CD4-positive, alpha-beta T cell treated with Interleukin-21 for 1 hour (primary cell): ENCODE measurements at places on chromosomes 5 and 9.

DNA sequence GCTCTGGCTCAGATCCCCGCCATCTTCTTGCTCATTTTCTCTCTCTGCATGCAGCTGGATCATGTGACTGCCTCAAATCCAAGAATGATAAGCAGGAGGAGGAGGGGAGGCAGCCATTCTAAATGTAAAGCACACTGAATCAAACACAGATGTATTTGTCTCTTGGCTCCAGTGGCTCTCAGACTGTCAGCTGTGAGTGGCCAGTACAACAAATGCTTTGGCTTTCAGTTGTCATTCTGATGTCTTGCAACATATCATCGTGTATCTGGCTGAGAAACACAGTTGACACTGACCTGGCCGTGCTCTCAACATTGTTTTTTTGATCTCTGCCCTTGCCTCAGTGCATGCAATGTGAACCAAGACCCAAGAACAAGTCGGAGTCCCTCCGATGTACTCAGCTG lies 233.1 kb downstream of the ADAMTSL1 start:
- no peak for DNase-seq

- no peak for DNase-seq
These were observed 1.8 kb upstream of the AQP7 start for GRCh38 chr9:33403941-33404787.

GRCh38 chr9:128946571-128947276 lies 679 bp downstream of the DOLK start:
- DNase-seq = peak; percentile 14

DNA sequence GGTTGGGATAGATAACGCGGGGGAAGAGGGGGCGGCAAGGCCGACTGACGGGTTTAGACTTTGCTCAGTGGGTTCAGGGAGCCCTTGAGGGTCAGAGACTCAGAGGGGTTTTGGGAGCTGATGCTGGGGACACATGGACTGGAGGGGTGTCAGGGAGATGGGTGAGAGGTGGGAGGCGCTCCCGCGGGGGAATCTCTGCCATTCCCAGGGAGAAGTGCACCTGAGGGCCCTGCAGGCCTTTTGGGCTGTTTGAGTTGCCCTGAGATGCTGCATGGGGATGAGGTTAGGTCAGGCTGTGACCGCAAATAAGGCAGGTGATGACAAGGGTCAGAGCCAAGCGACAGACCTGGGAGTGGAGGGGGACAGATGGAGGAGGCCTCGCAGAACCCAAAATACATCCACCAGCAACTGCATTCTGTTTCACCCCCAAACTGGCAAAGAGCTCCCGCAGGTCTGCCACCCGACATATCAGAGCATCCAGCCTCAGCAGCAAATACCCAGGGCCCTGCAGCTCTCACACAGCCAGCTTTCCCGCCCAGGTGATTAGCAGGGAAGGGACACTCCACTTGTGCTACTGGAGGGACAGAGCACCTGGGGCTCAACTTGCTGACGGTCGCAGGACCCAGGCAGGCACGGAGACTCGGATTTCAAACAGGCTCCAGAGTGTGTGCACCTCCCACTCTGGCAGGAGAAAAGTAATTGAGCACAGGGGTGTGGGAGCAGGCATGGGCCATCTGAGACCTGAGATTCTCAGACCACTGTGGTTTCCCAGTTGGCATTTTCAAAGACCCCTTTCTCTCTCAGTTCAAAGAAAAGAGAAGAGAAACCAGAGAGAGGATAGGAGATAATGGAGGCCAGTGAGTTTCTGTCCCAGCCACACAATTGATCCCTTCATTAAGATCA lies 26.4 kb downstream of the TMOD1 start:
- DNase-seq = no peak

DNA sequence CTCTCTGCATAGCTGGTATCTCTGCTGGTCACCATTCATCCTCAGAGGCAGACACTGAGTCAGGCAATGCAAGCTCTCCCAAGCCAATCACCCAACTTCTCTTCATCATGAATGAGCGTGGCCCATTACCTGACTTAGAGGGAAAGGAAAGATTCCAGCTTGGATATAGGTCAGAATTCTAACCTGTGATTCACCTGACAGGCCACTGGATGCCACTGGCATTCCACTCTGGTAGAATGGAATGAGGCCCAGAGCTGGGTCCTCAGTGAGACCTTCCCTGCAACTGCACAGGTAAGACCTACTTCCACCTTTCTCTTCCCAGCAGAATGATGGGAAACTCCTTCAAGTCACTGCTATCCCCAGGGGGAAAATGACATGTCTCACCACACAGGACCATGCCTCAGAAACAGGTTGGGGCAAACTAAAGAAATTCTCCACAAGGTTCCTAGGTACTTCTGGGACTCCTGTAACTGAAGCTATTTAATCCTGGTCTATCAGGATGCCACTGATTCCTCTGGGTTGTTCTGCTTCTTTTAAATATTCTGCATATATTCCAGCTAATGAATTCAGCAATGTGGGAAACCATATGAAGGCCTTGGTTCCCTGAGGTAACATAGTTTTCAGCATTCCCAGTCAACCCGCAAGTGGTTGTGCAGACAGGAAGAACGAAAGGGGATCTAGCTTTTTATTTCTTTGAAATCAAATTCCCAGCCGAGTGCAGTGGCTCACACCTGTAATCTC lies 62.0 kb downstream of the SUSD1 start:
- DNase-seq = peak; percentile 48

- no peak for DNase-seq
These were observed 43.5 kb upstream of the STXBP1 start for GRCh38 chr9:127568618-127568970.

- DNase-seq = peak; percentile 22
These were observed 23.4 kb upstream of the CORO2A start for GRCh38 chr9:98215821-98216220.

DNA sequence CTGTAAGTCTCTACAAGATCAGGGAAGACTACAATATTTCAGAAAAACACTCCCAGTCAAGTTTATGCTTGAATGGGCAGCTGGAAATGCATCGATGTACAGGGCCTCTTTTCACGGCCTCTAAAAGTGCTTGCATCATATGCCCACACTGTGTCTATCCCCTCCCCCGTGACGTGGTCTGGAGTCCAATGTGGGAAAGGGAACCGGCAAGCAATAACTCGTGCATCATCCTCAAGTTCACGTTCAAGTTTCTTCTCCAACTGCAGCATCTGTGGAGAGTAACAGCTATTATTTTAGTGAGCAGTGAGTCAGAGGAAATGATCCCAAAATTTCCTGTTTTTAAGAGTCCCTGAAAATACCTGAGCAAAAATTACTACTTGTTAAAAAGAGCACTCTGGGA lies 22.3 kb downstream of the ATPSCKMT start:
- DNase-seq = no peak

DNA sequence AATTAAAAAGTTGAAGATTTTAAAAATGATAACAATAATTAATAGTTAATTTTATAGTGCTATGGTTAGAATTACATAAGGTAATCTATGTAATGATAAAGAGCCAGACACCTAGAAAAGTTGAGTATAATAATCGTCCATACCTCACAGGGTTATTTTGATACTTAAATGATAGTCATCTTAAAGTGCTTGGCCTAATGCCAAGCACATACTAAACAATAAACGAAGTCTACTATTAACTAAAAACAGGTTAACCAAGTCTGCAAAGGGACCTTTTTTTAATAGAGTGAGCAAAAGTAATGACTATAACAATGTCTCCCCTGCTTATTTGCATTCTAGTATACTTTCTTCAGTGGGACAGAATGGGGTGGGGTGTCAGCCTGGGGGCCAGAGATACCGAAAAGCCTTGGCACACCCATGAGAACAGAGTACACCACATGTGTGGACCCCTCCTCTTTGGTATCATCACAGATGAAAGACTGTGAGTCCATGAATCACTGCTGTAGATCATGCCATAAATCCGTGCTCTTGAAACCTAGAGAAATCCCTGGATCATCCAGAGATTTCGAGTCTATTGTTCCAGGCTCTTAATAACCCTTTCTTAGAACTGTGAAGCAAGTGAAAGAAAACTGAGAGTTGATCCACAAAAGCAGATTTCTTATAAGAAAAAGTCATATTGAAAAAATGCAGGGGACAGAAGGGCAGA lies 249.5 kb downstream of the PRELID2 start:
- no peak for DNase-seq

DNA sequence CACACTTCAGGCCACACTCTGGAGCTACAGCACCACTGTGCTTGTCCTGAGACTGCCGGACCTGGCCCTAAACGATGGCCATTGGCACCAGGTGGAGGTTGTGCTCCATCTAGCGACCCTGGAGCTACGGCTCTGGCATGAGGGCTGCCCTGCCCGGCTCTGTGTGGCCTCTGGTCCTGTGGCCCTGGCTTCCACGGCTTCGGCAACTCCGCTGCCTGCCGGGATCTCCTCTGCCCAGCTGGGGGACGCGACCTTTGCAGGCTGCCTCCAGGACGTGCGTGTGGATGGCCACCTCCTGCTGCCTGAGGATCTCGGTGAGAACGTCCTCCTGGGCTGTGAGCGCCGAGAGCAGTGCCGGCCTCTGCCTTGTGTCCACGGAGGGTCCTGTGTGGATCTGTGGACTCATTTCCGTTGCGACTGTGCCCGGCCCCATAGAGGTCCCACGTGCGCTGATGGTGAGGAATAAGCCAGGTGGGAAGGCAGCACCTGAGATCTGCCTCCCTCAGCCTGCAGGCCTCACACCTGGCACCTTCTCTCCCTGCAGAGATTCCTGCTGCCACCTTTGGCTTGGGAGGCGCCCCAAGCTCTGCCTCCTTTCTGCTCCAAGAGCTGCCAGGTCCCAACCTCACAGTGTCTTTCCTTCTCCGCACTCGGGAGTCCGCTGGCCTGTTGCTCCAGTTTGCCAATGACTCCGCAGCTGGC lies 14.7 kb downstream of the CRB2 start:
- DNase-seq = no peak

DNA sequence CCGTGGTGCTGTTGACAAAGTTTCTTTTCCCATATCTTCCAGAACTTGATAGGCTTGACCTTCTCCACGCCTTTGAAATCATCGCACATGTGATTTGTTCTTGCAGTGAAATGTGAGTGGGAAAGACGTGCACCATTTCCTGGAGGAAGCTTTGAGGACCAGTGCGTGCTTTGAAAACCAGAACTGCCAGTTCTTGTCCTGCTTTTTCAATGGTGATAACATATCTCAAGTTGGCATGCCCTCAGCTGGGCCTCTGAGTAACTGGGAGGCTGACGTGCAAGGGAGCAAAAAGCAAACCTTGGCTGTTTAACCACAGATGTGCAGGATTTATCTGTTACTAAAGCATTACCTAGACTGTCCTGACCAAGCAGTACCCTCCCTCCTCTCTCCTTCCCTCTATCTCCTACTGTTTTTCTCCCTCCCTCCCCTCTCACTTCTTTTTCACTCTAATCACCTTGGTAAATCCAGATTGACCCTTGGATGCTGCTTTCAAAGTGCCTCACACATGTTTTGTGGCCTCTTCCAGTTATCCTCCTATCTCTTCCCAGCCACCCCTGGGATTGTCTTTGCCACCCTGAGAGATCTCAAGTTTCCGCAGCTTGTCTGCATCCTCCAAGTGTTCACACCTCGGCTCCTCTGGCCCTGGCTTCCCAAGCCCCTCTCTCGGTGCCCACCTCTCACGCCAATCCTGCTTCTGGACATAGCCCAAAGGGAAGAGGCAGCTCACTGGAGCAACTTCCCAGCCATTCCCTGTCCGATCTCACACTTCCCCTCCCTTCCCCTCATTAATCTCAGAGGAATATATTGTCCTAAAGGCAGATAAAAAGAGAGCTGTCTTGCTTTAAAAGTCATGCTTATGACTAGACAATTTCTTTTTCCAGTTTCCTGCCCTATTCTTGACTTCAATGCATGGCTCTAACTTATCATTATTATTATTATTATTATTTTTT lies 198.3 kb downstream of the ERCC6L2 start:
- no peak for DNase-seq

DNA sequence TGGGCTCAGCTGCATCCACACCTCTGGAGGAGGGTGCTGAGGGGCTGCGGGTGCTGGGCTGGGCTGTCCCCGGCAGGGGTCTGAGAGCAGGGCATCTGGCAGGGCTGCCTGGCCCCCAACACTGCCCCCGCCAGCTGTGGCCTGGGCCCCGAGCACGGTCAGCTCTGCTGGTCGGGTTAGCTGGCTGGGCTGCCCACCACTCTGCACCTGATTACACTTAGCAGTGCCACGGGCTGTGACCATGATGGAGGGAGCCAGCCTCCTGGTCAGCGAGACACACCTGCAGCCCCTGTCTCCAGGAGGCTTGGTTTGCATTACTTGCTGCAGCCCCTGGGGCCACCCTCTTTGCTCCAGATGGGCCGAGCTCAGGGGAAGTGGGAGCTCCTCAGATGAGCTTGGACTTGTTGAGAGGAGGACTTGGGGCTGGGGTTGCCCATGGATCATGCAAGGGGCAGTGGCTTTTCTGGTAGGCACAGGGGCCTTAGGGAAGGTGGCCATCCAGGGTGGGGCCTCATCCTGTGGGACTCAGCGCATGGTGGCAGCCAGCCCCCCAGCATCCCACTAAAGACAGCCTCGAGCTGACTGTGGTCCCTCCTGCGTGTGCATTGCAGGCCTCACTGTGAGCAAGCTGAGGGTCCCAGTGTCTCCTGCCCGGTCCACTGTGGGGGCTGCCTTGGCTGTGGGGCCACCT lies 132.0 kb upstream of the FAM120A start:
- DNase-seq = no peak

DNA sequence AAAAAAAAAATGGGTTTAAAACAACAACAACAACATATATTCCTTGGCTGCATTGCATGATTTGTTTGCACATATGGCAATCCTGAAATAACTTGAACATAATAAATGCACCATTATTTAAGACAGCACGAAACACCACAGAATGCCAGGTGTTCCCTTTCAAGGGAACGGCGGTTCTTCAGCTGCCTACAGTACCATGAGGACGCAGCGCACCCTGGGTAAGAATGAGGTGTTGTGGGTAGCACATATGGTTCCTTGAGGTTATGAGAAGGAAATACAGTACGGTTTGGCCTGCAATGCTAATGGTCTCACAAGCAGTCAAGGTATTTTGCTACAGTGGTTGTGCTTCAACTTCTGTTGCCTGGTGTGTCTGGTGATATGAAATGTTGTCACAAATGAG lies 174.8 kb downstream of the SLC12A2 start:
- no peak for DNase-seq
